Urinary bladder (tissue), 4 donors: ENCODE measurements at places on chromosomes 5 and 9. TPM values are rescaled to one million over a fixed set of nuclear protein-coding genes. Genes with fewer than 3 reads are reported as not detected.

The PRELID1 gene
- total RNA-seq = 40.8 TPM

The SLC6A7 gene
- not detected for total RNA-seq

- no peak for DNase-seq
These were observed 221.4 kb downstream of the CFAP90 start for GRCh38 chr5:7629561-7629960.

- no peak for DNase-seq
These were observed 45.5 kb downstream of the ECPAS start for GRCh38 chr9:111438541-111439235.

The ZNF879 gene
- 11.9 TPM for total RNA-seq

DNA sequence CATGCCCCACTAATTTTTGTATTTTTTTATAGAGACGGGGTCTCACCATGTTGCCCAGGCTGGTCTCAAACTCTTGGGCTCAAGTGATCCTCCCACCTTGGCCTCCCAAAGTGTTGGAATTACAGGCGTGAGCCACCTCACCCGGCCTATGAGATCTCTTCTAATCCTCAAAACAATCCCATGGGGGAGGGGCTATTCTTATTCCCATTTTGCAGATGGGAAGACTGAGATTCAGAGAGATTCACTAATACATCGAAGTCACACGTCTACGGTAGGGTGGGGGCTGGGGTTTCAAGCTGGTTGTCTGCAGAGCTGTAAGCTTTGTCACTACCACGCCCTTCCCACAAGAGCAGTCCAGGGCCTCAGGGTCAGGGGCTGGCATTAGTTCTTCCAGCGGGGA is 14.0 kb upstream of the NTNG2 start:
- DNase-seq = no peak
